ENCODE measurements at places on chromosomes 2 and 18. TPM values are rescaled to one million over a fixed set of nuclear protein-coding genes. Genes with fewer than 3 reads are reported as not detected.

DNA sequence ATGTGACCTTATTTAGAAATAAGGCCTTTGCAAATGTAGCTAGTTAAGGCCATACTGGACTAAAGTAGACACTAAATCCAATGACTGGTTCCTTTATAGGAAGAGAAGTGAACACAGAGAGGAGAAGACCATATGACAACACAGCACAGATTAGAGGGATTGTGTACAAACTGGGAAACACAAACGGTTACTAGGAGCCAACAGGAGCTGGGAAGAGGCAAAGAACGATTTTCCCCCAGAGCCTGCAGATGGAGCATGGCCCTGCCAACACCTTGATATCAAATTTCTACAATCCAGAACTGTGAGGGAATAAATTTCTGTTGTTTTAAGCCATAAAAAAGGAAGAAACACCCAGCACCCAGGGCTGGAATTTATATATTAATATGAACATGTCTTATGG, 38.7 kb upstream of the COL5A2 start:
- H3K27ac ChIP-seq: no peak overlapping the region
- H3K27me3 ChIP-seq: no peaks in the 10 kb centered on the region
- DNase-seq: no peak
- H3K4me3 ChIP-seq: no peak overlapping the region
- peaks cover 13% of the 10 kb centered on the region for H3K4me1 ChIP-seq
- no peaks in the 10 kb centered on the region for H3K36me3 ChIP-seq

- H3K4me1 ChIP-seq: peaks cover 10% of the 10 kb centered on the region
- H3K27me3 ChIP-seq: no peaks in the 10 kb centered on the region
- no peak overlapping the region for H3K27ac ChIP-seq
Observed at GRCh38 chr2:95314964-95315611, 17.9 kb downstream of the KCNIP3 start.

GRCh38 chr2:199739413-199740110, 111.4 kb downstream of the FTCDNL1 start:
- H3K27me3 ChIP-seq: no peaks in the 10 kb centered on the region
- H3K4me1 ChIP-seq: no peaks in the 10 kb centered on the region
- peak; percentile 60 for DNase-seq
- no peaks in the 10 kb centered on the region for H3K36me3 ChIP-seq
- no peak overlapping the region for H3K4me3 ChIP-seq

GRCh38 chr2:68124321-68124720, 33.4 kb upstream of the PNO1 start:
- H3K36me3 ChIP-seq: no peaks in the 10 kb centered on the region
- no peaks in the 10 kb centered on the region for H3K27me3 ChIP-seq
- no peak overlapping the region for H3K4me3 ChIP-seq

CARF gene
- 41.8 TPM for total RNA-seq

DNA sequence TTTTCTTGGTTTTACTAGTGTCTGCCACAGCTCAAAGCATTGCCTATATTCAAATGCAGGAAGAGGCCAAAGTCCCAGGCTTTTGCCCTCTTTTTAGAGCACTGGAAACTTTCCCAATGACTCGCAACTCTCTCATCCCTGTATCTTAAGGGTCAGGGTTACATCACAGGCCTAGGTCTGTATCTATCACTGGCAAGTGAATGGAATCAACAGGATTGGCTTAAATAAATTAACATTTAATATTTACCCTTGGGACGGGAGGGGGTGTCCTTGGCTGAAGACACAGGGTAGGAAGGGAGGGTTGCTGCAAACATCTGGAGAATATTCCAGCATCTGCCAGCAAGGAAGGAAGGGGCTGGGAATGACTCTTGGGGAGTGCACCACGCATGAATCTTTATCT, 242.6 kb downstream of the SLC4A3 start:
- no peaks in the 10 kb centered on the region for H3K27me3 ChIP-seq
- H3K4me1 ChIP-seq: no peaks in the 10 kb centered on the region
- no peaks in the 10 kb centered on the region for H3K36me3 ChIP-seq
- no peak overlapping the region for H3K27ac ChIP-seq
- DNase-seq: no peak

- H3K4me3 ChIP-seq: no peak overlapping the region
- no peaks in the 10 kb centered on the region for H3K4me1 ChIP-seq
- no peaks in the 10 kb centered on the region for H3K27me3 ChIP-seq
- no peak overlapping the region for H3K27ac ChIP-seq
- no peak for DNase-seq
- no peaks in the 10 kb centered on the region for H3K36me3 ChIP-seq
Observed at GRCh38 chr18:27411911-27412310, 226.8 kb upstream of the CHST9 start.

CHST9 gene
- total RNA-seq: 0.13 TPM

PJVK gene
- 7.3 TPM for total RNA-seq

DNA sequence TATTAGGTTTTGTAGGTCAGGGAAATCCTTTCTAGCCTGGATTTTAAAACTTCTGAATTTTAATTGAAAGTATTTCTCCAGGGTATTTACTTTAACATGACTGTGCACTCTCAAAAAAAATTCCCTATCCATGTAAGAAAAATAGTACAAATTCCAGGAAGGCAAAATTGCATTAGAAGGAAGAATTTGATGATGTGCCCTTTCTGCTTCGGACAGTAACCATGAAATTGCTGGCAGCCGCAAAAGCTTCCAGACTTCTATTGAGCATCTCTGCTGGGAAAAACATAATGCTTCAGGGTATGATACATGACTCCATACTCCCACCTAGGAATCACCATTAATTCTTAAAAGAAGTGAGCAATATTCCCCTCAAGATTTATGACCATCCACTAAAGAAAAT, 17.2 kb upstream of the KLF7 start:
- no peak overlapping the region for H3K27ac ChIP-seq
- no peak overlapping the region for H3K4me3 ChIP-seq
- H3K27me3 ChIP-seq: no peaks in the 10 kb centered on the region
- no peak for DNase-seq
- no peaks in the 10 kb centered on the region for H3K36me3 ChIP-seq
- no peaks in the 10 kb centered on the region for H3K4me1 ChIP-seq

FHOD3 gene
- total RNA-seq: 5.8 TPM

DNA sequence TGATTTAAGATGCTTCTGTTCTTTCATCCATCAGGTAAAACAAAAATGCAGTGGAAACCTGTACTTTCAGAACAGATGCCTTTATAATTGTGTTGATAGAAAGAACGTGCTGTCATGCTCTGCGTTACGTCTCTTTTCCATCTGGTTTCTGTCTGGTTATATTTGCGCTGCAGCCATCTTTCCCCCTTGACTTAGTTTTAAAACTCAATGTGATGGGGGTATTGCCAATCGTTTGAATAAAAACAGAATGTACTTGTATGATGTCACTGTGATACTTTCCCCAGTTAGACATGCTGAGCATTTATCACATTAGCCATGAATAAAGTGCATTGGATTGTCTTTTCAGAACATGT, 508.6 kb downstream of the ADCYAP1 start:
- no peak for DNase-seq
- no peaks in the 10 kb centered on the region for H3K36me3 ChIP-seq
- H3K4me1 ChIP-seq: no peaks in the 10 kb centered on the region

- no peak overlapping the region for H3K4me3 ChIP-seq
- H3K27me3 ChIP-seq: no peaks in the 10 kb centered on the region
- no peaks in the 10 kb centered on the region for H3K36me3 ChIP-seq
- H3K27ac ChIP-seq: no peak overlapping the region
- H3K4me1 ChIP-seq: no peaks in the 10 kb centered on the region
Observed at GRCh38 chr2:104897515-104898184, 43.7 kb downstream of the POU3F3 start.

DNA sequence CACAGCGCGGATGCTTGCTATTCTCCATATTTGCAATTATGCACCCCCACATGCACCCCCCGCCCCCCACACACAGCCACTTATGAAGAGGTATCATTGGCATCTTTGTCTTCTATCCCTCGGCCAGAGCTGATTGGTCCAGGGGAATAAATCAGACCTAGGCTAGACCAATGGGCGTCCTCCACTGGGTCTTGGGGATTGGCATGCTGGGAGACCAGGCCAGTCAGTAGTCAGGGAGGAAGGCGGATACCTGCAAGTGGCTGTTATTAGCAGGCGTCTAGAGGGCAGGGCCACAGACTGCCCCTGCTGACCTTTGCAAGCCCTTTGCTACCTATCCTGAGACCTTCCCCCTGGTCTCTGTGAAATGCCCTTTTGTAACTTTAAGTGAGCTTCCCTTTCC, 30.0 kb downstream of the ATOH8 start:
- peaks cover 87% of the 10 kb centered on the region for H3K4me1 ChIP-seq
- no peak overlapping the region for H3K4me3 ChIP-seq
- H3K36me3 ChIP-seq: peaks cover 69% of the 10 kb centered on the region
- no peaks in the 10 kb centered on the region for H3K27me3 ChIP-seq
- peak overlapping the region; percentile 90 for H3K27ac ChIP-seq

GRCh38 chr2:149538138-149538833, 49.3 kb downstream of the MMADHC start:
- H3K27me3 ChIP-seq: no peaks in the 10 kb centered on the region
- H3K27ac ChIP-seq: no peak overlapping the region
- H3K4me1 ChIP-seq: no peaks in the 10 kb centered on the region

DSC2 gene
- 11.7 TPM for total RNA-seq

GRCh38 chr2:43194121-43194869, 32.1 kb downstream of the ZFP36L2 start:
- H3K4me1 ChIP-seq: no peaks in the 10 kb centered on the region
- H3K27ac ChIP-seq: no peak overlapping the region
- no peaks in the 10 kb centered on the region for H3K36me3 ChIP-seq
- H3K4me3 ChIP-seq: no peak overlapping the region

DNA sequence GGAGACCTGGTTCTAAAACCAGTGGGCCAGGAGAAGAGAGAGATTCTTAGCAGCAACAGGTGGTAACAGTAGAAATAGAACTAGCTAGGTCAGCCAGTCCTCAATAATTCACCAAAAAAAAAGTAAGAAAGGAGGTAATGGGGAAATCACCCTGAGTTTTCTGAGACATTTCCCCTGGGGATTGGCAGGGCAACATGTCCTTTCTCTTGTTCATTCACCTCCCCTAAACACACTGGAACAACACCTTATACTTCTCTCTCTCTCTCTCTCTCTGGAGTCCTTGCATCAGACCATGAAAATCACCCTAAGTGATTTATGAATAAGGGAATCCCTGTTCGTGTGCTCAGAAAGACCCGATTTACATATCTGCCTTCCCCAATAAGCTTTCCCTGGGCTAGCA, 64.8 kb downstream of the COX7A2L start:
- no peak overlapping the region for H3K4me3 ChIP-seq
- H3K4me1 ChIP-seq: no peaks in the 10 kb centered on the region
- H3K36me3 ChIP-seq: peaks cover 12% of the 10 kb centered on the region
- H3K27me3 ChIP-seq: no peaks in the 10 kb centered on the region
- H3K27ac ChIP-seq: no peak overlapping the region
- DNase-seq: no peak

NAT8 gene
- total RNA-seq: not detected

MYCN gene
- 12.1 TPM for total RNA-seq

GRCh38 chr2:230011617-230012016, 57.1 kb downstream of the SLC16A14 start:
- no peaks in the 10 kb centered on the region for H3K4me1 ChIP-seq
- H3K27me3 ChIP-seq: no peaks in the 10 kb centered on the region
- no peak overlapping the region for H3K4me3 ChIP-seq
- no peak for DNase-seq

GRCh38 chr2:160931531-160931930, 228.7 kb upstream of the TANK start:
- H3K27me3 ChIP-seq: no peaks in the 10 kb centered on the region
- DNase-seq: no peak
- no peaks in the 10 kb centered on the region for H3K4me1 ChIP-seq
- no peak overlapping the region for H3K4me3 ChIP-seq

DNA sequence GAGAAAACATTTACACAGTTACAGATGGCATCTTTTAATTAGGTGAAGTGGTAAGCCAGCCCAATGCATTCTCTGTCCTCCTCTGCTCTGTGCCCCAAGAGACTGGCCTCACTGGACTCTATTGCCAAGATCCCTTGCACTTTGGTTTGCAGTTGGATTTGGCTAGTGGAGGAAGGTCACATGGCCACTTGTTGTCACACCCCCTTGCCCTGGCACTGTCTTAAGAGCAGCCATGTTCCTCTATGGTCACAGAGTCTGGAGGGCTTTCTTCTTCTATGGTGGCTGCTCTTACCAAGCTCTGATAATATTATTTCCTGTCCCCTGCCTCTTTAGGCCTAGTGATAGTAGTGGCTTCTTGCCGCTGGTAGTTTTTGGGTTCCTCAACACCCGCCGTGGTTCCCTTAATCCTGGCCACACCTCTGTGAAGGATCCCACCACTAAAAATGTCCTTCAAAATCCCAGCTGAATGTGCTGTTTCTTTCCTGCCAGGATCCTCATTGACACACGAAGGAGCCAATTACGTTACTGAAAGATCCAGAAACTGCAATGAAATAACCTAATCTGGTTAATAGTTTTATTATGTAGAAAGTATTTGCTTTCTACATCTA, 111.1 kb downstream of the CDC42EP3 start:
- no peak for DNase-seq
- H3K36me3 ChIP-seq: no peaks in the 10 kb centered on the region

DRC1 gene
- total RNA-seq: not detected

CAPN14 gene
- total RNA-seq: 0.15 TPM

IL36RN gene
- total RNA-seq: not detected

DNA sequence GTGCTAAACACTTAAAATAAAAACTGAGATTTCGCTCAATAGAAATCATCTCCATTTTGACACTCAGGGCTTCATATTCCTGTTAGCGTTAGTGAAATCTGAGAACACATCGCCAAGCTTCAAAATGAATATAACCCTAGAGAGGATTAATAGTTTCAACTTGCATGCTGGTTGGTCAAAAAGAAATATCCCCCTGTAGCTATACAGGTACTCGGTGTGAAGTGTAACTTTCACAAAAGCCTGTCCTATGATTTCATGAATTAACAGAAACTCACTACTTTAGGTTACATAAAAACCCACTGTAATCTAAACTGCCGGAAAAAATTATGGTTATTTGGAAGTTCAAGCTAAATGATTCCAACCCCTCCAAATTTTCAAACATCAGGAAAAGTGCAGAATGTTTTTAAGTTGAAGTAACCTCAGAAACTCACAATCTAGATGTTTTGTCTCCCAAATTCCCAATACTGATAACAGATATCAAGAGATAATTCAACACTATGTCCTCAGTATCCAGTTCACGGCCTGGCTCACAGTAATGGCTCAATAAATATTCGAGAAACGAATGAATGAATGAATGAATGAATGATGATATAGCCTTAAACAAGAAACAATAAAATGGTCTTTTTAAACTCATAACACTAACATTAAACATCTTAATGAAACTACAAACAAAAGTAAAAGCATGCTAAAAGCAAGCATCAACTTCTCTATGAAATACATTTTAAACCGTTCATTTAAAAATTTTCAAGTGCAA, 2.5 kb downstream of the TLK1 start:
- no peaks in the 10 kb centered on the region for H3K27me3 ChIP-seq
- H3K36me3 ChIP-seq: no peaks in the 10 kb centered on the region
- no peak overlapping the region for H3K27ac ChIP-seq

- H3K27ac ChIP-seq: no peak overlapping the region
- H3K4me3 ChIP-seq: no peak overlapping the region
- H3K27me3 ChIP-seq: peaks cover 73% of the 10 kb centered on the region
- no peak for DNase-seq
- peaks cover 35% of the 10 kb centered on the region for H3K4me1 ChIP-seq
Observed at GRCh38 chr2:199463708-199464605, 6.2 kb upstream of the SATB2 start.

UBE2F gene
- 131 TPM for total RNA-seq

- peaks cover 7% of the 10 kb centered on the region for H3K4me1 ChIP-seq
- DNase-seq: no peak
- no peak overlapping the region for H3K27ac ChIP-seq
- no peak overlapping the region for H3K4me3 ChIP-seq
- H3K36me3 ChIP-seq: no peaks in the 10 kb centered on the region
Observed at GRCh38 chr2:197090742-197091367, 164.3 kb upstream of the PGAP1 start.

All from thyroid gland (tissue), 4 donors.